ENCODE measurements at places on chromosomes 1 and 21. TPM values are rescaled to one million over a fixed set of nuclear protein-coding genes. Genes with fewer than 3 reads are reported as not detected.

GRCh38 chr1:165703648-165704047 lies 5.3 kb upstream of the ALDH9A1 start:
- H3K27me3 ChIP-seq, result no peaks in the 10 kb centered on the region
- no peak for DNase-seq
- H3K27ac ChIP-seq, result no peak overlapping the region
- no peak overlapping the region for H3K4me3 ChIP-seq
- H3K4me1 ChIP-seq, result peaks cover 8% of the 10 kb centered on the region

Gene NCSTN
- 78.9 TPM for total RNA-seq

DNA sequence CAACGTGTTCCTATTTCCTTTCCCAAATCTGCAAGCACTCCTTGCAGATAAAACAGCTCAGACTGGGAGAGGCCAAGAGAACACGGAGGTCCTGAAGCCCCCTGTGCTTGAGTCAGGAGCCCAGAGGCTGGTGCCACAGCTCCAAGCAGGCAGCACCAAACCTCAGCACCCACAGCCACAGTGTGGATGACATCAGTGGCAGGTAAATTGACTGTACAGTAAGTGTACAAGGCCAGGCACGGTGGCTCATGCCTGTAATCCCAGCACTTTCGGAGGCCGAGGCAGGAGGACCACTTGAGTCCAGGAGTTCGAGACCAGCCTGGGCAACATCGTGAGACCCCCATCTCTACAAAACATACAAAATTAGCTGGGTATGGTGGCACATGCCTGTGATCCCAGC lies 1.9 kb upstream of the COL6A1 start:
- H3K4me1 ChIP-seq, result peaks cover 7% of the 10 kb centered on the region
- peaks cover 58% of the 10 kb centered on the region for H3K27me3 ChIP-seq
- H3K4me3 ChIP-seq, result no peak overlapping the region
- H3K36me3 ChIP-seq, result no peaks in the 10 kb centered on the region

DNA sequence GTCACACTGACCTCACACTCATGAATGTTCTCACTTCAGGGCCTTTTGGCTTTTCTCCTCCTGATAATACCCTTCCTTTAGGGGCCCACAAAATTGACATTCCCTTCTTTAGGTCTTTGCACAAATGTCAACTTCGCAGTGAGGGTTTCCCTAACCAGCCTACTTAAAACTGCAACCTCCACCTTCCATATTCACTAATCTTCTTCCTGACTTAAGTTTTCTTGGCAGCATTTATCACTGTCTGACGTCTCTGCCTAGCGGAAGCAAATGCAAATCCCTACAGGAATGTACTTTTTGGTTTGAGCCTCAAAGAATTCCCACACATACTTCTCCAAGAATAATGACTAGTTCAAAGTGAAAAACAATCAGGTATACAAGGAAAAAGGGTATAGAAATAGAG lies 32.8 kb downstream of the INTS7 start:
- H3K4me1 ChIP-seq, result no peaks in the 10 kb centered on the region
- H3K27ac ChIP-seq, result no peak overlapping the region
- no peak for DNase-seq
- no peaks in the 10 kb centered on the region for H3K27me3 ChIP-seq
- no peak overlapping the region for H3K4me3 ChIP-seq

DNA sequence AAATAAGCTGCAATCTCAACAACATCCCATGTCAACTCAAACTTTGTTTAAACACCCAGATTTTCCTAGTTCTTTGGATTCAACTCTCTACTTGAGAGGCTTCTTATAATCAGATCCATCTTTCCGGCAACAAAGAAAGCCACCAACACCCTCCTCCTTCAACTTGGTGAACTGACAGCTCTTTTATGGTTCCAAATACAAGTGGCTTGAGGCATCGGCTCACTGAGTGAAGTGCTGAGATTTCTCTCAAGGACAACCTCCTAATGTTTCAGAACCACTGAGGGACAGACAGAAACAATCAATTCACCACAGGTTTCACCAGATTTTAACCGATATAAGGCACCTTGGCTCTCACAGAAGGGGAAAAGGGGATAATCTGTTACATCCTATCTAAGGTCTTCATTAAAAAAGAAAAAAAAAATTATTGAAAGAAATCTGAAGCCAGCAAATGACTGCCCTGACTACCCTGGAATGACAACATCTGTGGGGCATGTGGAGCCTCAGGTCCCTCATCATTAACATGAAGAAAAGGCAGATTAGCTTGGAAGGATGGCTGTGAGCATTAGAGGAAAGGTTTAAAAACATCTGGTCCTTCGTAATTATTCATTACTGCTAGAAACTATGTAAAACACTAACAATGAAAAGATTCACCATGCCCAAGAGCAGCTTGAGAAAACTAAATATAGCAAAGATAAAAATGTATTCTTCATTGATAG lies 50.9 kb downstream of the PTPN14 start:
- H3K36me3 ChIP-seq, result no peaks in the 10 kb centered on the region
- no peak for DNase-seq
- H3K27ac ChIP-seq, result no peak overlapping the region
- no peaks in the 10 kb centered on the region for H3K27me3 ChIP-seq
- no peak overlapping the region for H3K4me3 ChIP-seq

DNA sequence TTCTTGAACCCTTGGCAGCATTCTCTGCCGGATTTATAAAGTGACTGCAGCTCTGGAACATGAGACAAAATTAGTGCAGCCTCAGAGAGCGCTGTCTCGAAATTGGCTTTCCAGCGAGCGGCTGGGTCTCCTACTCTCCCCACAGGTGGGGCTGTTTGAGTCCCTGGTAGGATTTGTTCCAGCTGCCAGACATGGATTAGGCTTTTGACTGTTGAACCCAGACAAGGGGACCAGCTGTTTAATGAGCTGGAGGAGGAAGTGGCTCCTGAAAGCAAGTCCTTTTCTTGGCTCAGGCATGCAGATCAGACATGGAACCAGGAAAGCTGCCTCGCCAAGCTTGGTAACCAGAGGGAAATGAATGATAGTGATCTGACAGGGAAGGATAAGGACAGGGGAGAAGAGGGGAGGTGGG lies 69.6 kb downstream of the UBIAD1 start:
- H3K27me3 ChIP-seq, result peaks cover 41% of the 10 kb centered on the region
- no peak overlapping the region for H3K27ac ChIP-seq
- no peak for DNase-seq
- H3K4me3 ChIP-seq, result no peak overlapping the region

GRCh38 chr1:112904831-112905261 lies 51.1 kb downstream of the SLC16A1 start:
- H3K27me3 ChIP-seq, result no peaks in the 10 kb centered on the region
- H3K4me1 ChIP-seq, result peaks cover 2% of the 10 kb centered on the region
- H3K27ac ChIP-seq, result no peak overlapping the region
- no peak for DNase-seq
- no peak overlapping the region for H3K4me3 ChIP-seq
- no peaks in the 10 kb centered on the region for H3K36me3 ChIP-seq

- no peaks in the 10 kb centered on the region for H3K36me3 ChIP-seq
- no peak for DNase-seq
Observed at GRCh38 chr1:101943237-101943636, 53.5 kb downstream of the OLFM3 start.

- H3K27ac ChIP-seq, result no peak overlapping the region
- peaks cover 4% of the 10 kb centered on the region for H3K4me1 ChIP-seq
- no peaks in the 10 kb centered on the region for H3K36me3 ChIP-seq
- no peak overlapping the region for H3K4me3 ChIP-seq
- no peak for DNase-seq
Observed at GRCh38 chr1:158283965-158284364, 5.8 kb upstream of the CD1C start.

DNA sequence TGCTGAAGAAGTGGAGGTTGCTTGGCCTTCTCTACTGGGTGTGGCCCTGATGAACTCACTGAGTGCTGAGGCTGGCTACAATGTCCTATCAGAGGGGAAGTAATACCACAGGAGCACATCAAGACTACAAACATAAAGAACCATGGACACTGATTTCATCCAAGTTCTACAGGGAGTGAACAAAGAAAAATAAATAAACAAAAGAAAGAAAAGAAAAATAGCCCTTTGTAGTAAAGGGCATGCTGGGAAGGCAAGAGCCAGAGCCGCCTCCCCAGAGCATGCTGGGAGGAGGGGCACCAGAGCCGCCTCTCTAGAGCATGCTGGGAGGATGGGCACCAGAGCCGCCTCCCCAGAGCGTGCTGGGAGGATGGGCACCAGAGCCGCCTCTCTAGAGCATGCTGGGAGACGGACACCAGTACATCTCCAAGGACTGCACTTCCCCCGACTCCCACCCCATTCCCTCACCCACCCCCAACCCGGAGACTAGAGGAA lies 65.9 kb downstream of the LAMC2 start:
- H3K36me3 ChIP-seq, result no peaks in the 10 kb centered on the region
- no peak overlapping the region for H3K27ac ChIP-seq
- no peak overlapping the region for H3K4me3 ChIP-seq
- no peak for DNase-seq
- peaks cover 6% of the 10 kb centered on the region for H3K27me3 ChIP-seq

GRCh38 chr1:101131239-101131843 lies 105.5 kb upstream of the S1PR1 start:
- H3K27me3 ChIP-seq, result no peaks in the 10 kb centered on the region
- no peaks in the 10 kb centered on the region for H3K36me3 ChIP-seq
- no peak overlapping the region for H3K4me3 ChIP-seq
- peaks cover 23% of the 10 kb centered on the region for H3K4me1 ChIP-seq

DNA sequence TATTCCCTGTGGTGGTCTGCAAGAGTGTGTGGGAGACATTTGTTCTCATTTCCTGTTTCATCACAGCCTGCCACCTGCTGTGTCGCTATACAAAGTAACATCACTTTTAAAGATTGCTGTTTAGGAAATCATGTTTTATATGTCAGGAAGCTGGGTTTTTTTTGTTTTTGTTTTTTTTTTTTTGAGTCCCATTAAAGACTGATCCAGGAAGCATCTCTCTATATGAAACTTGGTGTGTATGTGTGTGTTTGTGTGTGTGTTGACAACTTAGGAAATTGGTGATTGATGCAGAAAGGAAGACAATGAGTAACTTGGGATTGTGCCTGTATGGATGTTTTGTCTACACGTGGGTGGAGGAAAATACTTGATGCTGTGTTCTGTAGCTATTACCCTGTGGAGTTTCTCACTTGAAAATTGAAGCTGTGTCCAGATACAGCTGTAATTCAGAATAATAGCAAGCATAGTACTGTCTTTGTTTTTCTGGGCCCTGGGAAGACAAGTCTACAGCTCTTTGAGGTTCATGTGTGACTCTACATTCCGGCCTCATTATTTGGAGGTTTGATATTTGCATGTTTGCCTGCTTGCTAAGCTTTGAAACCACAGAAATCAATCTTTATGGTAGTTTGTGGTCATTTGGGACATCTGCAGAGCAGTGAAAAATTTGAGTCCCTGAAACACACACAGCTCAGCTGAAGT lies 47.9 kb downstream of the LAMC1 start:
- no peak overlapping the region for H3K27ac ChIP-seq
- no peak overlapping the region for H3K4me3 ChIP-seq
- no peaks in the 10 kb centered on the region for H3K4me1 ChIP-seq
- DNase-seq, result no peak

DNA sequence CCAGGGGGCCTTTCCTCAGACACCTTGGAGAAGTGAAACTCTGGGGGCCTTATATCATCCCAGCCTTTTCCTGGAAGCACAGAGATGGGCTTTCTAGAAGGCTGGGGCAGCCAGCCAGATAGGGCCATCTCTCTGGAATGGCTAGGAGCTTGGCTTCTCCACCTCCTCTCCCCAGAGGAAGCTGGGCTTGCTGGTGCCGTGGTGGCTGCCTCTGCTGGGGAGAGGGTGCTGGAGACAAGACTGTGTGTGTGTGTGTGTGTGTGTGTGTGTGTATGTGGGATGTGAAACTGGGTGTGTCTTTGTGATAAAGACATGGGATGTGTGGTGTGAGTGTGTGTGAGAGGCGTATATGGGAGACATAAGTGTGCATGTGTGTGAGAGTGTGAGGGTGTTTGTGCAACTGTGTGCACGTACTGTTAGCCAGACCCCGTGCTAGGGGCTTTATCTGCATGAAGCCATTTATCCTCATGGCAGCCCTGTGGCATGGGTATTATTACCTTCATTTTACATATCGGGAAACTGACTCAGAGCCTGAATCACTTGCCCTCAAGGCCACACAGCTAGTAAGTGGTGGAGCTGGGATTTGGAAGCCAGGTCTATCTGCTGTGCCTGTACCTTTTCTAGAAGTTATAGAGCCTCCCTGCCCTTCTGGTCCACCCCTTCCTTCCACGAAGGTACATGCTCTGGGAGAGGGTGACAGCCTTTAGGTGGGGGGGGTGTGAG lies 44.2 kb downstream of the PTPRU start:
- H3K27ac ChIP-seq, result no peak overlapping the region
- H3K4me1 ChIP-seq, result no peaks in the 10 kb centered on the region
- H3K4me3 ChIP-seq, result no peak overlapping the region
- H3K27me3 ChIP-seq, result no peaks in the 10 kb centered on the region
- no peaks in the 10 kb centered on the region for H3K36me3 ChIP-seq

Gene PRKAA2
- total RNA-seq, result 0.03 TPM

Gene ZNF683
- 23.1 TPM for total RNA-seq

GRCh38 chr1:183106166-183106565 lies 79.9 kb upstream of the LAMC2 start:
- no peaks in the 10 kb centered on the region for H3K27me3 ChIP-seq
- H3K4me3 ChIP-seq, result no peak overlapping the region
- H3K27ac ChIP-seq, result no peak overlapping the region
- H3K36me3 ChIP-seq, result no peaks in the 10 kb centered on the region

Gene IFI44L
- total RNA-seq, result 6.0 TPM

Gene S100A8
- not detected for total RNA-seq

GRCh38 chr21:45460011-45460565 lies 55.1 kb downstream of the COL18A1 start:
- peaks cover 54% of the 10 kb centered on the region for H3K27me3 ChIP-seq
- no peak for DNase-seq
- H3K27ac ChIP-seq, result no peak overlapping the region
- no peak overlapping the region for H3K4me3 ChIP-seq

Gene CD5L
- not detected for total RNA-seq

Gene SAMD13
- total RNA-seq, result not detected

Gene APOBEC4
- not detected for total RNA-seq
